ENCODE measurements at places on chromosomes 3 and 15.

GRCh38 chr15:59904450-59905135 is 99.5 kb upstream of the FOXB1 start:
- DNase-seq: no peak

DNA sequence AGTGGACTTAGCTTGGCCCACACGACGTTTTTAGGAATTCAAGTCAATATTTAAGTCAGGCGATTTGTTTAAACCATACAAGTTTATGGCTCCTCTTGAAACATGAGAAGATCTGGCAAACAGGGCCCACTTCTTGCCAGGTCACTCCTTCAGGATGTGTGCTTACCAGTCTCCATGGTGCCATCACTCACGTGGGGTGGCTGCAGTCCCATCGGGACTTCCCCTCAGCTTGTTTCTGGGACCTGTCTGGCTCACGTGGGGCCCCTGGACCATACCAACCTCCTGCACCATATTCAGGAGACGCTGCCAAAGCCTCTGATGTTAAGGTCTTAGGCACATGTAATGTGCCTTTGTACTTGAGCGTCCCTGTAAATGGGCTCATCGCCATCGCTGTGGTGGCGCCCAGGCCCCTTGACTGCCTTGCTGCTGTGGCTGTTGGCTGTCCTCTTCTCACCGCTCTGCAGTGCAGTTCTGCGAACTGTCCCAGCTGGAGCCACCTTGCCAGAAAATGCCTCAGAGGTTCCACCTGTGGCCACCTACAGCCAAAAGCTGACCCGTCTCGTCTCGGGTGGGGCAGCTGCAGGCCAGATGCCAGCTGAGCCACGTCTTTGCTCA is 8.9 kb downstream of the MCM2 start:
- DNase-seq: no peak

DNA sequence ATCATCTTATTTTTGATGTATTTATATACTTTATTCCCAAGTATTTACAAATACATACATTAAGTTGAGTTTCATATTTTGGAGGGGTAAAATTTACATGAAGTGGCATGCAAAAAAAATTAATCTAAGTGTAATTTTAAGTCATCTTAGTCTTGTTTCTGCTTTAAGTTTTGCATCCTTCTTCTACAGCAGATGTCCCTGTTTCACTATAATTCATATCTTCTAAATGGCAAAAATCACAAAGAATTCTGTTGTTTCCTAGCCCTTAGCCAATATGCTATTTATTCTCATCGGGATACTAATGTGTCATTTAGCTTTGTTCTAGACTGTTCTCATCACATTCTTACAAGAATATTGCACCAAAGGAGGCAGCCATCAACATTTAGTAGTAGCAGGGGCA is 831.9 kb downstream of the GBE1 start:
- no peak for DNase-seq

DNA sequence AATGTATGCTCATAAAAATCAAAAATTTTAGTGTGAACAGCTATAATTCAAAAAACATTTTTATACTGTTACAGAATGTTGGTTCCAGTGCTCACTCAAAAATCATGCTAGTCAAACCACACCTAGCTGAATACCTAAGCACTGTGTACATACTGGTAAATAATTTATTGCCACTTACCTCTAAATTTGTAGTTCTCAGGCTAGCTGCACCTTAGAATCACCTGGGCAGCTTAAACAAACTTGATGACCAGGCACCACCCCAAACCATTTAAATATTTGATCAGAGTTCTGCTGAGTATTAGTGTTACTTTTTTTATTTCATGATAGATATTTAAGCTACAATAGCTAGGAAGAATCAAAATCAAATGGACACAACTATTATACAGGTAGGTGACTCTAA is 32.3 kb upstream of the TMCO5A start:
- no peak for DNase-seq

GRCh38 chr3:140597792-140598191 is 80.1 kb upstream of the TRIM42 start:
- no peak for DNase-seq

DNA sequence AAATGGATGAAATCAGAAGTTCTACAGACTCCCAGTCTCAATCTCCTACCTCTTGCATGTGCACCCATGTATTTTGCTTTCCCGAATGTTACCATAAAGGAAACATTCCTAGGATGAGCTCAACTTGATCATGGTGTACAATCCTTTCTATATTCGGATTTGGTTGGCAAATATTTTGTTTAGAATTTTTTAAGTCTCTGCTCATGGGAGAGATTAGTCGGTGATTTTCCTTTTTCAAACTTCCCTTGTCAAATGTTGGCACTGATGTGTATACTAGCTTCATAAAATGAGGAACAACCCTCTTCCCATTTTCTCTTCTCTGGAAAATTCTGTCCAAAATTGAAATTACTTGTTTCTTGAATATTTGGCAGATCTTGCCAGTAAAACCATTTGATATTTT is 317.6 kb upstream of the RASGRP1 start:
- no peak for DNase-seq

- DNase-seq: no peak
These were observed 15.9 kb upstream of the PLXND1 start for GRCh38 chr3:129622226-129622874.

All from effector memory CD4-positive, alpha-beta T cell (primary cell).